ENCODE measurements at places on chromosomes 5 and 9. TPM values are rescaled to one million over a fixed set of nuclear protein-coding genes. Genes with fewer than 3 reads are reported as not detected.

The SOX30 gene
- total RNA-seq: not detected

GRCh38 chr9:81320909-81321482 lies 368.4 kb downstream of the TLE1 start:
- H3K4me3 ChIP-seq: no peak overlapping the region
- H3K4me1 ChIP-seq: no peaks in the 10 kb centered on the region
- DNase-seq: no peak
- no peaks in the 10 kb centered on the region for H3K27me3 ChIP-seq

GRCh38 chr5:9784231-9784630 lies 154.1 kb upstream of the TAS2R1 start:
- H3K4me1 ChIP-seq: no peaks in the 10 kb centered on the region
- H3K4me3 ChIP-seq: no peak overlapping the region
- no peak for DNase-seq
- no peak overlapping the region for H3K27ac ChIP-seq
- no peaks in the 10 kb centered on the region for H3K36me3 ChIP-seq

GRCh38 chr9:117091529-117091928 lies 323.3 kb downstream of the ASTN2 start:
- no peak overlapping the region for H3K27ac ChIP-seq
- no peaks in the 10 kb centered on the region for H3K36me3 ChIP-seq
- no peaks in the 10 kb centered on the region for H3K27me3 ChIP-seq

- DNase-seq: no peak
- no peaks in the 10 kb centered on the region for H3K27me3 ChIP-seq
Measured at GRCh38 chr9:90477535-90477934, 165.1 kb downstream of the DIRAS2 start.
